ENCODE measurements at places on chromosomes 7 and 10. TPM values are rescaled to one million over a fixed set of nuclear protein-coding genes. Genes with fewer than 3 reads are reported as not detected.

- peaks cover 43% of the 10 kb centered on the region for H3K4me1 ChIP-seq
- DNase-seq: no peak
- no peaks in the 10 kb centered on the region for H3K36me3 ChIP-seq
- no peak overlapping the region for H3K27ac ChIP-seq
Observed at GRCh38 chr10:33112831-33113455, 154.9 kb upstream of the ITGB1 start.

DNA sequence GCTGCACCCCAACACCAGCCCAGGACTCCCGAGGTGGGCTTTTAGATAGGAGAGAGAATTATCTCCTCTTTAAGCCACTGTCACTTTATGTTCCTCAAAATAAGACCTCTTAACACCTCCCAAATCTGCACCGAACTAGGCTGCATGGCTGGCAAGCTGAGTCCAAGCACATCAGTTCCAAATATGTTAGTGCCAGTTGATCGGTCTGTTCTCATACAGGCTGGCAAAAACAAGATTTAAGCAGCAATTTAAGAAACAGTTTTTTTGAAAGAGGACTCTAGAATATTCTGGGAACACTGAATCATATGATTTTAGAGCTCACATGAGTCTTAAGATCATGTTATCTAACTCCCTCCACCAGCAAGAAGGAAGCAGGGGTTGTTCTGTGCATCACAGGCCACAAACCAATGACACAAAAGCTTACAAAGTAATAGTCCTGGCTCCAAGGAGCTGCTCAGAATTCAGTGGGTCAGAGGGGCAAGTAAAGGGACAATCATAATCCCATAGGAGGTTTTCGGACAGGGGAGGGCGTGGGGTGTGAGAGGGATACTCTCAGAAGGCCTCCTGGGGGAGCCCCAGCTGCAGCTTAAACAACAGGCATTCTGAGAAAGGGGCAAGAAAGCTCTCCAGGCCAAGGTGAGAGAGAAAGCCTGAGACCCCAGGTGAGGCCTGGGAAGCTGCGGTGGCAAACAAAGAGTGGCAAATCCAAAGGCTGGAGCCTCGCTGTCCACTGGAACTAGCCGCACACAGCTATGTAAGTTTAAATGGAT, 7.1 kb downstream of the COBL start:
- peak overlapping the region; percentile 56 for H3K27ac ChIP-seq
- H3K36me3 ChIP-seq: no peaks in the 10 kb centered on the region
- peak; percentile 36 for DNase-seq
- H3K4me3 ChIP-seq: no peak overlapping the region
- peaks cover 81% of the 10 kb centered on the region for H3K4me1 ChIP-seq

Gene MINDY4
- total RNA-seq: 2.0 TPM

Gene LGI1
- total RNA-seq: not detected

Data from WTC11 (cell line).